ENCODE measurements at places on chromosomes 5 and 9. TPM values are rescaled to one million over a fixed set of nuclear protein-coding genes. Genes with fewer than 3 reads are reported as not detected.

- no peak for DNase-seq
Measured at GRCh38 chr9:78826527-78826926, 529.6 kb downstream of the PSAT1 start.

DNA sequence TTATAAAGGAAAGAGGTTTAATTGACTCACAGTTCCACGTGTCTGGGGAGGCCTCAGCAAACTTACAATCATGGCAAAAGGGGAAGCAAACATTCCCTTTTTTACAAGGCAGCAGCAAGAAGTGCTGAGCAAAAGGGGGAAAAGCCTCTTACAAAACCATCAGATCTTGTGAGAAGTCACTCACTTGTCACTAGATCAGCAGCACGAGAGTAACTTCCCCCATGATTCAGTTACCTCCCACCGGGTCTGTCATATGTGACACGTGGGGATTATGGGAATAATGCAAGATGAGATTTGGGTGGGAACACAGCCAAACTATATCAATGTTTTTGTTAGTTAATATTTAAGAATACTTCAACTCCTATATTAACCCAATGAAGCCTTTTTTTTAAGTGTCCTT, 275.2 kb upstream of the CDH9 start:
- DNase-seq: no peak

DNA sequence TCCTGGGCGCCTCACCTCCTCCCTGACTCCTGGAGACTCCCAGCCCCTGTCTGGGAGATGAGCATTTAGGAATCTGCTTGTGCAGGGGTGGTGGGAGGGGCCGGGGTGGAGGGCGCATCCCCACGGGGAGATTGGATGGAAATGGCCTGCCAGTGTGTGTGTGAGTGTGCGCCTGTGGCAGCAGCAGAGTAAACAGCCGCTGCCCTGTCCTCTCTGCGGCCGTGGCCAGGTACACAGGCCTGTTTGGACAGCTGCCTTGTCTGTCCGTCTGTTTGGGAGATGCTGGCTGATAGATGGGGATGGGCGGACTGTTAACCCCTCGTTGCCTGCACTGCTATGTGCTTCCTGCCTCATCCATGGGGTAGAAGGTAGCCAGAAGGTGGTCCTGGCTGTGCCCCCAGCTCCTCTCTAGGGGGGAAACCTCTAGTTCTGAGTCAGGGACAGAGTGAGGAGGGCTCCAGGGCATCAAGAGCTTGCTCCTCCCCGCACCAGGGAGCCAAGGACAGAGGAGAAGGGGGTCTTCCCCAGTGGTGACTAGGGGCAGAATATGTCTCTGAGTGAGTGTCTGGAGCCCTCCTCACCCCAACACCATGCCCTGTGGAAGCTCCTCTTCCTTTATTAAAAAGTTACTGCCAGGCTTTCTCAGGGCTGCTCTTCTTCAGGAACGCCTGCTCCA, 60.1 kb downstream of the LMX1B start:
- peak; percentile 80 for DNase-seq

DNA sequence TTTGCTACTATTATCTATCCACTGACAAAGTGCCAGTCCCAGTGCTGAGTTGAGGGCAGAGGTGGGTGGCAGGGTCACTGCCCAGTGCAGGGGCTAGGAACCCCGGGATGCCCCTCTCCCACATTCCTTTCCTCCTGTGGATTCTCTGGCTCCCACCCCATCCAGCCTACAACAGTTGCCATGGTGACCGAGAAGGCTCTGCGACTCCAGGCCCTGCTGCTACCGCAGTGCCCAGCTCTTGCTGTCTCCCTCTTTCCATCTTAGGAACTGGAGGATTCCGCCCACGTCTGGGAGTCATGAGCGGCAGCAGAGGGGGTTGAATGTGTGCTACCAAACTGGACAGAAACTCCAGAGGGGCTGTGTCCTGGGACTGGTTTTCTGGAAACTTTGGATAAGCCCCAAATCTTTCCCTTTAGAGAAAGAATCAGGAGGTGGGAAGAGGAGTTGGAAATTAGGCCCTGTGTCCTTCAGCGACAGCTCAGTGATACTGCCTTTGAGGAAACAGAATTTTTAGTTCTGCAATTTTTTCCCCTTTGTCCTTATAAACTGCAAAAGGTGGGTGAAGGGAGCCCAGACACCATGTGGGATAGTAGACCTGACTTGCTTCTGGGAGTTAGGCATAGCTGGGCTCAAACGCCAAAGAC, 20.7 kb upstream of the C5orf47 start:
- no peak for DNase-seq

DNA sequence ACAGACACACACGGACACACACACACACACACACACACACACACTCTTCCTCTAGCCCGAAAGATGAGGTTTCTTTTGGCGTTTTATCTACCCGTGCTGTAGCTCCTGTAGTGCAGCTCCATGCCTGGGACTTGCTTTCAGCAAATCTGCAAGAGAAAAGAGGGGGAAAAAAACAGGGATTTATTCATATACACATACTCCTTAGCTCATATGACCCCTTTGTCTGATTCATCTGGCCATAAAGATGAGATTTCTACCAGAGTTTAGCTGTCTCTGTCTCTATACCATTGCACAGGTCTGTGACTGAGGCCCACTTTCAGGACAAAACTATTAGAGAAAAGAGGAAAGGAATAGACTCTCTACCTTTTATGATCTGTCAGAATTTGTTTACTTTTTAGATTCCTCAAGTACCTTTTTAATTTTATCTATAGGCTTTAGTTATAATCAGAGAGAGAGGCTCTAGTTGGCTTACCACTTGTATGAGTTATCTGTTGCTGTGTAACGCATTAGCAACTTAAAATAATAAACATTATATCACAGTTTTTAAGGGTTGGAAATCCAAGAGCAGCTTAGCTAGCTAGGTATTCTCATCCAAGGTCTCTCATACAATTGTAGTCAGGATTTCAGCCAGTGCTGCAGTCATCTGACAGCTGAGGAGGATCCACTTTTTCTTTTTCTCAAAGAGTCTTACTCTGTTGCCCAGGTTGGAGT, 14.7 kb downstream of the SNX2 start:
- DNase-seq: no peak

DNA sequence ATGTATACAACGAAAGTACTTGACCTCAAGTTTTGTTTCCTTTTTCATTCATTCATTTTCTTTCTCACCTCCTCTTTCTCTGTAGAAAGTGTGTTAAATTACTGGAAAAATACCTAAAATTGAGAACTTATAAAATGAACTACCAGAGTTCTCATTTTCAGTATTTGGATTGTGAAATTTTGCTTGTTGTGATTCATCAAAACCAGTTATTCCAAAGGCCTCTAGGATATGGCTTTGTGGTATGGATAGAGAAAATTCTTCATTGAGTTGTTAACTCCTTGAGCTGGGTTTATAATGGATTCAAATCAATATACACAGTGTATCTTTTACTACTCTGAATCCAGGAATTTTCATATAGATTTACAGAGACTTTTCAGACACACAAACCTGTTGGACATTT, 287.6 kb downstream of the KDM4C start:
- no peak for DNase-seq

- DNase-seq: no peak
Measured at GRCh38 chr5:1886846-1887587, 4.3 kb upstream of the IRX4 start.

DNA sequence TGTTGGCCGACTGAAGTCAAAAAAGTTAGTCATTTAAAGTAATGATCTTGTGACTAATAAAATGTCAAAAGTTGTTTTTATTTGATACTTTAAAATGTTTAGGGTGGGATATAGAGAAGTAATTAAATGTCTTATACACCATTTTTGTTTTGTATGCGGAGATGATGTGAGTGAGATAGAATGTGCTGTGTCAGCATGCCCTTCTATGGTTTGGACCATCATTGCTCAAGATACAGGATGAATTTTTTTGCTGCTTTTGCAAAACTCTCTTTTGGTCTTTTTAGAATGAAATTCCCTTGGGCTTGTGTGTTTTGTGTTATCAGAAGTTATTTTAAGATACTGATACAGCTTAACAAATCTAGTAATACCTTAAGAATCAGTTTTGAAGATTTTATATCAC, 12.5 kb downstream of the SRFBP1 start:
- no peak for DNase-seq

DNA sequence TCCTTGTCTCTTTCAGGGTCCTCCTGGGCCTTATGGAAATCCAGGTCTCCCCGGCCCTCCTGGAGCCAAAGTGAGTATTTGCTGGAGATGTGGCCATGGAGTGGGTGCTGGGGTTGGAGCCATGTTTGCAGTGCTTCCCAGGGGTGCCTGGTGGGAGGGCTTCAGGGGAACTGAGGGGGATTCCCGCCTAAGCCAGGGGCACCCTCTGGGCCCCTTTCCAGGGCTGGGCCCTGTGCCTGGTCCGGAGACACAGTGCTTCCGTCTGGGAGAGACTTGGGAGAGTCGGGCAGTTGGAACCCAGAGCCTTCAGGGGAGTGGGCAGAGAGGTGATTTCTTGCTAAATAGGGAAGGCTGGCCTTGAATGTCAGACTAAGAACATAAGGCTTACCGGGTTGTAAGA, 27.7 kb downstream of the COL27A1 start:
- DNase-seq: no peak

GRCh38 chr5:52776116-52776515, 11.6 kb upstream of the ITGA1 start:
- DNase-seq: no peak

GRCh38 chr9:109907400-109907799, 127.4 kb downstream of the PALM2AKAP2 start:
- no peak for DNase-seq

DNA sequence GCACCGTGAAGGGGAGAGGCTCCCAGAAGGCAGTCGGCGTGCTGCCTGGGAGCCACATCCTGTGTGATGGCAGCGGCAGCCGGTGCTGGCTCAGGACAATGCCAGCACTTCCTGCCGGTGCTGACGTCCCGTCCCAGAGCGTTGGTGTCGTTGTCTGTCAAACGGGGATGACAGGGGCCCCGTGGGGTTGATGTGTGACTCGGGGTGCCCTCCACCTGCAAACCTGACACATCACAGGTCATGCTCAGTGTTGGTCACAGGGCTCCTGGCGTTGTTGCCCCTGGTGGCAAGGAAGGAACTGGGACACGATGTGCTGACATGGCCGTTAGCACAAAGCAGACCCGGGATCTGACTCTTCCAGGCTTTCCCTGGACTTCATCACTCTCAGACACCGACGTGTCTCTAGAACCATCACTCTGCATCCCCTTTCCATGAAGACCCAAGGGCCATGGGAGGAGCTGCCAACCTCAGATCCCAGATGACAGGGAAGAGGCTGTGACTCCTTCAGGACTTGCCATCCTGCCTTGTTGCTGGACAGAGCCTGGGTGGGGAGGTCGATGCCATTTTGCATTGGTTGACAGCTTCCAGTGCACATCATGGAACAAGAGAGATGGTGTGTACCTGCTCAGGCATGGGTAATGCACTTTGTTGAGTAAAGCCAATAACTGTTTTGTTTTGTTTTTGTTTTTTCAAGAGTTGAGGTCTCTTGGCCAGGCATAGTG, 21.5 kb downstream of the PLPP7 start:
- DNase-seq: no peak

DNA sequence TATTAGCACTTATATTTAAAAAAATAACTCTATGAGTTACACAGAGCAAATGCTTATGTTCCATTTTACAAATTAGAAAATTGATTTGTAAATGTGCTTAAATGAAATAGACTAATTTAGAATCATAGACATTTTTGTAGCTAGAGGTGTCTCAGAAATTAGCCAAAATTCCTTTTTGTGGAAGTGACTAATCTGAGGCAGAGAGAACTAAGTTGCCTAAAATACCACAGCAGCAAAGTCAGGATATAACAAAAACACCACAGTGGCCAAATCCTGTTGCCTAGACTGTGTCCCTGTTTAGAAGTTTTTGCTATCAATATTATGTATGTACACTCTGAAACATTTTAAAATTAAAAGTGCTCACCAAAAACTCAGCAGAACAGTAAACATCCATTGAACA, 18.7 kb downstream of the ADAMTSL1 start:
- DNase-seq: no peak

DNA sequence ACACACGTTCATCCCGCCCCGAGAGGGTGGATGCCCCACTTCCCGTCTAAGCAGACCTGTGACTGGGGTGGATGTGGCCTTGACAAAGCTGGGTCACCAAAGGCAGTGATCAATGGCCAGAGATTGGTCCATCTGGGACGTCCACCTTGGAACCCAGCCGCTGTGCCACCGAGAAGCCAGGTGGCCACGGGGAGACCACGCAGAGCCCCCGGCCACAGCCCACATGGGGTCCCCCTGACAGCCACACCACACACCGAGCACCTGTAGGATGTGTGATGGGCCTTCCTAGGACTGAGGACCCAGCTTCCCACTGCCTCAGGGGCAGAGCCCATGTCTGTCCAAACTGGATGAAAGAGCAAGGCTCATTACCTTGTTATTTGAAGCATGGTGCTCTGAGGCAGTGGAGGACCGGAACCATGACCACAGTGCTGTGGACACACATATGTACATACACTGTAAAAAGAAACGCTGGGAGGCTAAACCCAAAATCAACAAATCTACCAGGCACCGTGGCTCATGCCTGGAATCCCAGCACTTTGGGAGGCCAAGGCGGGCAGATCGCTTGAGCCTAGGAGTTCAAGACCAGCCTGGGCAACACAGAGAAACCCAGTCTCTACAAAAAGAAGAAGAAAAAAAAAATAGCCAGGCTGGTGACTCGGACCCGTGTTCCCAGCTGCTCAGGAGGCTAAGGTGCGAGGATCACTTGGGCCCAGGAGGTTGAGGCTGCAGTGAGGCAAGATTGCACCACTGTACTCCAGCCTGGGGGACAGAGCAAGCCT, 50.1 kb downstream of the MRPL36 start:
- no peak for DNase-seq

DNA sequence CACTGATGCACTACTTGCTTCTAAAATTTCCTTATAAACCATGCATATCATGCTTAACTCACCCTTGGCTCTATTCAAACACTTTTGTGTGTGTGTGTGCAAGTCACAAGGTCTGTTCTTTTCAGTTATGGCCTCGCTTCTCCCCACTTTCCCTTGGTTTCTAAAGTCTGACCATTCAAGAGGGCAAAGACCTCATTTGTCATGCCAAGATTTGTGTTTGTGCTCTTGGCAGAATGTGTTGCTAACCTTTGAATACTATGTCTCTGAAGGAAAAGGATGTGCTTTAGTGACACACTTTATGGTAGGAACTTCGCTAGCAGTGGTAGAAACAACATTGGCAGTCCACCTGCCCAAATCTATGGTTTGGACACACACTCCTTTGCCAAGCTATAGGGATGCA, 50.4 kb downstream of the SNX18 start:
- no peak for DNase-seq

- DNase-seq: no peak
Measured at GRCh38 chr5:67052034-67052433, 144.6 kb downstream of the CD180 start.

DNA sequence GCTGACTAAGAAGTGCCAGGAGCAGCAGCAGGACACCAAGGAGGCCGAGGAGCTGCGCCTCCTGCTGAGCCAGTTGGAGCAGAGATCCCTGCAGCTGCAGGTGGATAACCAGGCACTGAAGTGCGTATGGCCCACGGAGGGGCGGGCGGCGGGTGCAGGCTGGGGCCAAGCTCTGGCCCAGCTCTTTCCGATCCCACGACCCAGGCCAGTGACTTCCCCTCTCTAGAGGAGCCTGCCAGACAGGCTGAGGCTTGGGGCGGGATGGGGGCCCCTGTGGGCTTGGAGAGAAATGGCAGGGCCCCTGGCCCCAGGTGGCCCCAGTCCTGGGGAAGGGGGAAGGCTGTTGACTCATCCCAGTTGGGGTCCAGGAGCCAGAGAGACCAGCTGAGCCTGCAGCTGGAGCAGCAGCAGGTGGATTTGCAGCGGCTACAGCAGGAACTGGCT, 3.6 kb downstream of the PTRH1 start:
- DNase-seq: no peak

GRCh38 chr5:15844871-15845270, 334.7 kb downstream of the MARCHF11 start:
- DNase-seq: no peak

- no peak for DNase-seq
Measured at GRCh38 chr5:54908774-54909525, 76.4 kb downstream of the ESM1 start.

The PCDHA9 gene
- not detected for polyA plus RNA-seq

The NRG2 gene
- polyA plus RNA-seq: 4.6 TPM

The GBA2 gene
- 83.2 TPM for polyA plus RNA-seq

All from kidney (tissue), 22 donors.